ENCODE measurements at places on chromosomes 13 and 19.
A peak's percentile ranks its signal among the peaks of the same experiment; 100 is the strongest.

GRCh38 chr13:78105656-78106055 is 187.0 kb upstream of the EDNRB start:
- no peak for DNase-seq

- DNase-seq = no peak
Observed at GRCh38 chr19:19523177-19523576, 5.5 kb upstream of the YJEFN3 start.

GRCh38 chr19:38545596-38545995 is 72.2 kb downstream of the MAP4K1 start:
- no peak for DNase-seq

DNA sequence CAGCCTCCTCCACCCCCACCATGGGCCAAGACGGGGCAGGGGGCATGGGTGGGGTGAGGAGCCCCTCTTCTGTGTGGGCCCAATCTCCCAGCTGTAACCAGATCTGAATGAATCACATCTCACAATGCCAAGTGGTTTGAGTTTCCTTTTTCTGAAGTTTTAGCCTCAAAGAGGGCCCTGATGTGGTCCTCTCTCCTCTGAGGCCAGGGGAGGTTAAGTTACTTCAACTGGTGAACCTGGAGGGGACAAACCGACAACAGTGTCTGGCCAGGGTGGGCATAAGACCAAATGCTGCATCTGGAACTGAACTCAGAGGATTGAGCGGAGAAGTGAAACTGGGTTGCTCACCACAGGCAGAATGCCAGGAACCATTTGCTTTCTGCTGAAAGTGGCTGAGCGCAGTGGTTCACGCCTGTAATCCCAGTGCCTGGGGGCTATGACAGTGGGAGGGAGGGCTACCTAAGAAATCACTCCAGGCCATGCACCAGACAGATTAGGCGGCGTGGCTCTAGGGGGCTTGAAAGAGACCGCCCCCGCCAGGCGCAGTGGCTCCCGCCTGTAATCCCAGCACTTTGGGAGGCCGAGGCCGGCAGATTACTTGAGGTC is 15.4 kb upstream of the IRGC start:
- DNase-seq = peak; percentile 39
